ENCODE measurements at places on chromosomes 3 and 15. TPM values are rescaled to one million over a fixed set of nuclear protein-coding genes. Genes with fewer than 3 reads are reported as not detected.

DNA sequence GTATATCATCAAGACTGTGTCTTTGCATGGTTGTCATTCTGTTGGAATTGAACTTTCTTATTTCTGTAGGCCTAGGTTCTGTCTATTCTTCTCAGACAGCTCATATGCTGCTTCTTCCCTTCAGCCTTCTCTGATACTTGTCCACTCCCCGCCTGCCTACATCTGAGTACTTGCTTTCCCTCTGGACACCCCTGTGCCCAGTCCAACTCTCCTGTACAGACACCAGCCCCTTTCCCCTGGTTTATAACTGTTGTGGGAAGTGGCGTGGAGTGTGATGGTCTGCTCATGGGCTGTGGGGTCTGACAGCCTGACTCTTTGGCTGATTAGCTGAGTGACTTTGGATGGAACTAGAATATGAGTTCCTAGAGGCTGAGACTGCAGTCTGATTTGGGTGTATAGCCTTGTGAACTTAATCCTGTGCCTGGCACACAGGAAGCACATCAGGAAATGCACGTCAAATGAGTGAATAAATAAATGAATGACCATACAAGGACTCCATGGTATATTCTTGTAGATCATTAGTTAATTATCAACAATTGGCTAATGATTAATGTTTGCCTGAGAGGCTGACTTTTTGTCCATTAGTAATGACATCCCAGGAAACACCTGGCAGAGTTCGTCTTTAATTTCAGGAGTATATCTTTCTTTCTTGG is 11.8 kb downstream of the CACNA1D start:
- DNase-seq, result no peak

DNA sequence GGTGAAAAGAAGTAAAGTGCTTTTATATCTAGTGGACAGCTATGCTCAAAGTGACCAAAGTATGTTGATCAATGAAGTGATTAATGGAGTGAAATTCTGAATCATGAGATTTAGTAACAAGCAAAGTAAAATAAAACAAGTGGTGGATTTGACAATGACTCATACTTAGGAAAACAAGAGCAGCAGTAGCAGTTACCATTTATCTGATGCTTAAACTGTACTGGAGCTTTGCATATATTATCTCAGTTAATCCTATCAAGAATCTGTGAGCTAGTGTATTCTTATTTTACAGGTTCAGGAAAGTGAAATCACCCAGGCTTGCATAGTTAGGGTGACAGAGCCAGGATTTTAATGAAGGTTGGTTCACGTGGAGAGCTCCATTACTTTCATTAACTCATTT is 50.6 kb upstream of the SPATA16 start:
- DNase-seq, result no peak

GRCh38 chr15:39427705-39428104 is 153.2 kb upstream of the THBS1 start:
- no peak for DNase-seq

- no peak for DNase-seq
Observed at GRCh38 chr15:69067296-69067695, 52.8 kb downstream of the NOX5 start.

Gene SPTSSB
- total RNA-seq, result 0.66 TPM

Gene ACAN
- total RNA-seq, result 1.3 TPM

Gene COPG1
- 157 TPM for total RNA-seq

Gene STRA6
- not detected for total RNA-seq

Gene EFCC1
- total RNA-seq, result 12.0 TPM

Gene GOLGA8G
- not detected for total RNA-seq

Measured in mucosa of descending colon (tissue), 3 donors.